ENCODE measurements at places on chromosomes 12 and 14. TPM values are rescaled to one million over a fixed set of nuclear protein-coding genes. Genes with fewer than 3 reads are reported as not detected.

DNA sequence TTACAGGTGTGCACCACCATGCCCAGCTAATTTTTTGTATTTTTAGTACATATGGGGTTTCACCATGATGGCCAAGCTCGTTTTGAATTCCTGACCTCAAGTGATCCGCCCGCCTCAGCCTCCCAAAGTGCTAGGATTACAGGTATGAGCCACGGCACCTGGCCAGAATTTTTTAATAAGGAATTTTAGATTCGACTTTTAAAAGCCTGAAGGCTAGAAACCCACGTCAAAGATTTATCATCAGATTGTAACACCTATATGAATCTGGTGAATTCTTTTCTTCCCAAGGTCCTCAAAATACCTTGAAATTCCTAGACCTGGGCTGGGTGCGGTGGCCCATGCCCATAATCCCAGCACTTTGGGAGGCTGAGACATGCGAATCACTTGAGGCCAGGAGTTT, 18.7 kb upstream of the MMP19 start:
- no peak for DNase-seq

DNA sequence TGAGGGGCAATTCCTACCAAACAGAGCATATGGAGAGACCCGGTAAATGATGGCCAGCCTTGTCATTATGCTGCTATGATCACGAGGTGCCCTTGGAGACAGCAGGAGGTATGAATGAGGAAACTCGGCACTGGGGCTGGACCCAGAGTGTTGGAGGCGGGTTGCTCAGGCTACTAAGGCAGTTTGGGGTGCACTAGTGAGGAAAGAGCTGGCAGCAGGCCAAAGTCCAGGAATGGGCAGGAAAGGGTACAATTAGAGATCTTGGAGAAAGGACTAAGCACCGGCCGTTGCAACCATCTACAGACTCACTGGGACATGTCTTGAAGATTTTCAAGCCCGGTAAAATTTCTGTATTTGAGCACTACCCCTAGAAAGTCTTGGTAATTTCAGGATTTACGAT, 54.3 kb downstream of the CD9 start:
- no peak for DNase-seq

GRCh38 chr14:102479107-102479506, 30.5 kb downstream of the ANKRD9 start:
- no peak for DNase-seq

DNA sequence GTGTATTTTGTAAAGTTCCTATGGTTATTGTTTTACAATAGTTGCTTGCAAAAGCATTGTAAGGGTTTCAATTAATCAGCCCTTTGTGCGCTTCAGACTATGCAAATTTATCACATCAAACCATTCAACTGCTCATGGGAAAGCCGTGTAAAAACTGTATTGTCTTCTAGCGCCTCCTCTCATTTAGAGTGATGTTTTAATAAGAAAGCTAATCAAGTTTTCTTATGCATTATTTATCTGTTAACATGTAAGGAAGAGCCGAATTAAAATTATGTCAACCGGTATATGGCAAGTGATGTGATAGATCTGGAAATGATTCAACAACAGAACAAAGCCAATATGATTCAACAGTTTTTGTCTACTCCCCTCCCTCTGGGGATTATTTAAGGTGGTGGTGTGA, 92.5 kb upstream of the RFX4 start:
- DNase-seq = no peak

- no peak for DNase-seq
Measured at GRCh38 chr14:42869681-42870080, 1263.0 kb downstream of the LRFN5 start.

The SNW1 gene
- 72.6 TPM for total RNA-seq

GRCh38 chr12:60162988-60163720, 567.3 kb downstream of the SLC16A7 start:
- peak; percentile 2 for DNase-seq

DNA sequence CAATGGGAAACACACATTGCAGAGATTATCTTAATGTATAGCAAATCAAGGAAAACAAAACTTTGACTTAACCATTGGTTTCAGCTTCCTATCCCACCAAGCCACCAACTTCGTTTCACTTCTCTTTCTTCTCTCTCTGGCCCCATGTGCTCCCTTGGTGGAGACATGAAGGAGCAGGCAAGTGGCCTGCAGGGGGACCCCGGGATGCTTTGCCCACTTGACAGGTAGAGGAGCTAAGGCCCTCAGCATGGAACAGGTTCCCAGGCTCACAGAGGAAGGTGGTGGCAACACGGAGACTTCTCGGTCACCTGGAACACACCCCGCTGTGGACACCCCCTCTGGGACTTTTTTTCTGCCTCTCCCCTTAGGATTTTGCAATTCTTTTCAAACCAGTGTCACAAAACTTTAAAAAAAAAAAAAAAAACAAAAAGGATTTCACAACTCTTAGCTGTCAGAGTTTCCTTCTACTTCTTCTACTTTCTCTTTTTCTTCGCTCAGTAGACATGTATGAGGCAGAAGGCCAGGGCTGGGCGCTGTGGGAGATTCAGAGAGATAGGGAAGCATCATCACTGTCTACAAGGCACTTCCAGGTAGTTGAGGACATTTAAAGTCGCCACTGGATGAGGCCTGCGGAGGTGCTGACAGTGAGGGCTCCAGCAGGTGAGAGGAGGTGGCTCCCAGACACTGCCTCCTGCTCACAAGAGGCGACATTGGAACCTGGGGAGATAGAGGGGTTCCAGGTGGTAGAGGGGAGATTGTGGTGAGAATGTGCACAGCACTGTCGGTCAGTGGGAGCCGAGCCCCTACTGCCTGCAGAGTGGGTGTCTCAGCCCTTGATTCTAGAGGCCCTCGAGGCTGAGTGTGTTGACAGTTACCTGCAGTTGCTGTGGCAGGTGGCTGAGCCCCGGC, 119.6 kb downstream of the GCH1 start:
- DNase-seq = peak; percentile 35

The TRHDE gene
- total RNA-seq = 0.22 TPM

Data from neural progenitor cell (in vitro differentiated cells).